ENCODE measurements at places on chromosomes 7 and 10. TPM values are rescaled to one million over a fixed set of nuclear protein-coding genes. Genes with fewer than 3 reads are reported as not detected.

The RELN gene
- 1.8 TPM for total RNA-seq

- no peak for DNase-seq
These were observed 240.7 kb upstream of the MBL2 start for GRCh38 chr10:53013201-53013810.

DNA sequence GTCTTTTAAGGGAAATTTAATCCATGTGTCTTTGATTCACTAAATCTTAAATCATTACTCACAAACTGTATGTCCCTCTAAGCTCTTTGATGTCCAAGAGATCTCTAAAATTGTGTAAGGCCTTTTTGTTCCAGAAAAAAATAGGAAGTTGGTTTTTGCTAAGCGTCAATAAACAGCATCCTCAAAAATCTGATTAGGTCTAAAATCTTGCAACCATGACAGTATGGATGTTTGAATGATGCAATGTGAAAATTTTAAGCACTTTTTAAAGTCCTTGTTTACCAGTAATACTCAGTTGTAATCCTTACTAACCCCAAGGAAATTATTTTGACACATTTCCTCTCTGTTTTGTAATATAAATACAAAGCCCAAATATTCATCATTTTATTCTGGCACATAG is 6.8 kb downstream of the MET start:
- DNase-seq: no peak

- DNase-seq: no peak
These were observed 192.9 kb downstream of the AUTS2 start for GRCh38 chr7:69790977-69791724.

GRCh38 chr10:77857272-77857671 is 69.3 kb downstream of the DLG5 start:
- peak; percentile 24 for DNase-seq

The ODAD2 gene
- 0.86 TPM for total RNA-seq

DNA sequence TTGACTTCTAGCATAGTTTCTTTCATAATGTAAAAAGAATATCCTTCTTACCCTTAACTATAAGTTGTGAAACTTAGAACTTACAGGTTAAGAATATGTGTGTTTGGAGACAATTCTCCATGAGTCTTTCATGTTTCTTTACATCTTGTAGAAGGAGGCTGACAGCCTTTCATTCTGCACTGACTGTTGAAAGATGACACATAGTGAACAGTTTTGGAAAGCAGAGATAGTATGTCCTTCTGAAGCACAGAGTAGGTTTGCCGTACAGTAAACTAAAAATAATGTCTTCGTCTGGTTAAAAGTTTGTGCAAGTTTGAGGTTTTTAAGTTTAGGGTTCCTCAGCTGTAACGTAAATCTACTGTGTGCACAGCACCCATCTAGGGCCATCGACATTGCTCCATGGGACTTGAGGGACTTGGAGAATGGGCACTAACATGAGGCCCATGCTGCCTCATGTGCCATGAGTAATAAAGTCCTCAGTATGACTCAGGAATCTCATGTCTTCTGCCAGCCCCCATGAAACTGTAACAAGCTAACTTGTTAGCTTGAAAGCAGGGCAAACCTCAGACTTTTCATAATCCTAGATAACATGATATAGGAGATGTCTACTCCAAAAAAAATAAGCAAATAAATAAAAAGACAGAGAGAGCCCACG is 24.5 kb upstream of the ELAPOR2 start:
- DNase-seq: no peak

The SPDYE2B gene
- total RNA-seq: not detected

DNA sequence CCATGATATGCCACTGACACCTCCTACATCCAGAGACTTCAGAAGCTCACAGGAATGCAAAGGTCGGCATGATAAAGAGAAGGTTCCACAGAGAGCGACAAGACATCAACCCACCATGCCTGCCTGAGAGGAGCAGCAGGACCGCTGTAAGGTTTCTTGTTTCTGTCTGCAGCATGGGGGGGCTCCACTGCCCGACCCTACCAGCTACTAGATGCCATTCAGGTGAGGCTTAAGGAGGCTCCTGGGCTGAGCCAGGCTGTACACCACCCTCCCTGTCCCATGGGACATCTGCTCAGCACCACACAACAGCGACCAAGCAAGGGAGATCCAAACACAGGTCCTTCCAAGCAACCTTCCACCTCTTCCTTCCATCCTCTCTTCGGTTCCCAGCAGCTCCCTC is 234.6 kb downstream of the TNS3 start:
- DNase-seq: no peak

DNA sequence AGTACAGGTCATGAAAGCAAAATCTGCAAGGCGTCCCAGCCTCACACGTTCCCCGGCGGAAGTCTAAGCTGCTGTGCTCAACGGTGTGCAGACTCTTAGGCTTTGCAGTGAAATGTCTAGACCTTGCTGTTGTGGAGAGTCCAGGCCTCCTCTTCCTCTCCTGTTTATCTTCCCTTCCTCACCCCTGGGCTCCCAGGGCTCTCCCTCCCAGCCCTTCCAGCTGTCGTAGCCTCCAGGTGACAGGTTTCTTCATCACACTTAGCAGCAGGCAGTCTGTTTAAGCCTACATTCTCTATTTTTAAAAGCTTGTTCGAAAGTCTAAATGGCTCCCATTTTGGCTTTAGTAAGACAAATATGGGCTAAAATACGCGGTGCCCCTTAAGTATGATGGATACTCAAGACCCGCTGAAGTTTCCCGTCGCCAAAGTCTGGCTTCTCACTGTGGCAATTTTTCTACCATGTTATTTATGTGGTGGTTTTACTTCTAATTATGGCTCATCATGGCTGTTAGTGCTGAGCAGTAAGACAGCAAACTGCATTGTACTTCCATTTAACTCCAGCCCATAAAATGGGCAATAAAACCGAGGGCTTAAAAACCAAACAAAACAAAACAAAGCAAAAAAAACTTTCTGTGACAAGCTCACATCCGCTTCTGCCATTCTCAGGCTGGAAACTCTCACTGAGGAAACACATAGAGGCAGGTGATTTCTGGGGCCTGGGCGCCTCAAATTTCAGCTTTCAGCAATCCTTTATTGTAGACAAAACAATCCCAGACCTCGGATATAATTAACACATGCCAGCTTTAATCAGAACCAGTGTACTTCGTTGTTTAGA is 243.2 kb downstream of the SNX10 start:
- no peak for DNase-seq

GRCh38 chr7:30879139-30880124 is 32.2 kb upstream of the AQP1 start:
- no peak for DNase-seq

The NYAP1 gene
- total RNA-seq: 1.2 TPM

GRCh38 chr7:133265821-133266220 is 12.9 kb downstream of the EXOC4 start:
- no peak for DNase-seq

DNA sequence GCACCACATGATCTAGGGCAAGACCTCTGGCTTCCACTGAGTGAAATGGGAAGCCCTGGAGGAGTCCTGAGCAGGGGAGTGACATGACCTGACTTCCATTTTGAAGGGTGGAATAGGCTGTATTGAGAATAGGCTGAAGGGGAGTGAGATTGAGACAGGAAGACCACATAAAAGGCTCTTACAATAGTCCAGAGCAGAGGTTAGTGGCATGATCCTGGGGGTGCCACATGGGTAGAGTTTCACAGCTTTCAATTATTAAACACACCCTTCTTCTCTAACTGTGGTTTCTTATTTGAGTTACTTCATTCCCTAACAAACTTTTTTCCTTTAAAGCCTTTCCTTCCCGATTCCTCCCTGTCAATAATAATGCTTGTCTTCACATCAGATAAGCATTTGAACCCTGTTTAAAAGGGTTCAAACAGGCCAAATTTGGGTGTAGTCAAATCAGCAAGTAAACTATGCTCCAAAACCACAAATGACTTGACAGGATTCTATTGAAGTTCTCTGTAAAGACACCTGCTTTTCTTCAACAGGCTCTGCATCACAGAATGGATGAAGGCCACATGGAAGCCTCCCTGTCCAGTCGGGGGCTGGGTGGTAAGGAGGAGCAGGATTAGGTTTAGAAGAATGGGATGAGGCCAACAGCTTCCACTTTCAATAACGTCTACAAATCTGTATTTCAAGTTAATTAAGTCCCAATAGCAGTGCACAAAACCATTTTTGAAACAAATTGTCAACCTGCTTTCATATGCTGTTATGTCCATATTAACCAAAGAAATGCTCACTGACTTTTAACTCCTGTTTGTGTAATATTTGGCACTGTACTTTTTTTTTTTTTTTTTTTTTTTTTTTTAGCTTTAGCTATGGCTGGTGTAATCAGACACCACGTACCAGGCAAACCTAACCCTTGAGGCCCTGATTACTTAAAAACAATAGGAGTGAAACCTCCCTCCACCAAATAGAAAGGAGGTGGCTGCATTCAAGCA is 131.9 kb downstream of the NRCAM start:
- DNase-seq: no peak

GRCh38 chr7:105218215-105218614 is 170.5 kb downstream of the SRPK2 start:
- peak; percentile 50 for DNase-seq

GRCh38 chr7:30630986-30631385 is 36.3 kb downstream of the GARS1 start:
- no peak for DNase-seq

DNA sequence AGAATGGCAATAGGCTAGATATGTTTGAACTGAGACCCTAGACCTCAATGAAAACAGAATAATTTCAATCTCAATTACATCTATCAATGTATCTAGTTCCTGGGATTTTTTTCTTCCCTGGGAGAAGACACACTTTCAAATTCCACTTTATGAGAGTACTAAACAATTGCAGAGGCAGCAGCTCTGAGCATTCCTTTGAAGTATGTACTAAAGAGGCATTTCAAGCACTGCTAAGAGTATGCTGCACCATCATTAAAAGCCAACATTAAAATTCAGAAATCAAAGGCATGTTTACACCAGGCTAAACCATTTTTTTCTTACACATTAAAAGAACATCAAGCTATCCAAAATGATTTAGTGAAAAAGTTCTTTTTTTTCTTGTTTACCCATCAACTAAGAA is 297.9 kb upstream of the CACNA2D1 start:
- no peak for DNase-seq

Data from mucosa of gallbladder (tissue), 1 donor.